ENCODE measurements at places on chromosomes 1 and 21.

GRCh38 chr1:111895469-111895868, 94.0 kb downstream of the KCND3 start:
- DNase-seq = no peak

DNA sequence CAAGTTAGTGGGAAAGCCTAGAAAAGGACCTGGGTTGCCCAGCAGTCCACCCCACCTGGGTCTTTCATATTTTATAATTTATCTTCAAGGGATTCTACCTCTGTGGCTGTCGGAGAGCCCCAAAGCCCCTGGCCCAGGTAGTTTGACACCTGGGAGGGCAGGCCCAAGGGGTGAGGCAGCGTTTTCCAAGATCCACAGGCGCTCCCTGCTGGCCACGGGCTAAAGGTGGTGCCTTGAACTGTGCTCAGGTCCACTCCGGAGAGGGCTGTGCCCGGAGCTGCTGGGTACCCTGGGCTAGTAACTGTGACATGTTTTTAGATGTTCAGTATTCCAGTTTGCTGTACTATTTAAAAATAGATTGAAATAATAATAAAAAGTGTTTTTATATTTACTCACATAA, 37.2 kb upstream of the CRNN start:
- DNase-seq = no peak

DNA sequence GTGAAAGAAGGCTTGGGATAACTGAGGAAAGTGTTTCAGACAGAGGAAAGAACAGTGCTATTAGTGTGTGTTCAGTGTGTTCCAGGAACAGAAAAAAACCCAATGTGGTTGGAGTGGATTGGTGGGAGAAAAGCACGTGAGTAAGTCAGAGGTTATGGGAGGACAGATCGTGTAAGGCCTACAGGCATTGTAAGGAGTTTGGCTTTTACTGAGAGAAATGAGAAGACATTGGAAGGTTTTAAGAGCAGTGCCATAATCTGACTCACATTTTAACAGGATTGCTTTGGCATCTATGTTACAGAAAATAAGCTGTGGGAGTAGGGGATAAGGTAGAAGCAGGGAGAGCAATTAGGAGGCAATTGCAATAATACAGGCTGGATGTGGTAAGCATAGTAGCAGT, 4.8 kb downstream of the ARPC5 start:
- no peak for DNase-seq

DNA sequence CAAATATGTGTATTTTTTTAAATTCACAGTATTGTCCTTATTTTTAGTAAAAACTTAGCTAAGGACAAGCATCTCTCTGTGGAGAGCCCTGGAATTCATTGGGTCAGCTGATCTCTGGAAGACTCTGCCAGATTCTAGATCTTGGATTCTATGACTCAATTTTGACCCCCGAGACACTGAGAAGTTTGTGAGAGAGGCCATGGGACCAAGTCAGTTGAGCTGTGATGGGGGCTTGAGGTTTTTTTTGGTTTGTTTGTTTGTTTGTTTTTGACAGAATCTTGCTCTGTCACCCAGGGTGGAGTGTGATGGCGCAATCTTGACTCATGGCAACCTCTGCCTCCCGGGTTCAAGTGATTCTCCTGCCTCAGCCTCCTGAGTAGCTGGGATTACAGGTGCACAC, 13.5 kb downstream of the SHISA4 start:
- no peak for DNase-seq
